ENCODE measurements at places on chromosomes 7 and 10.

GRCh38 chr10:16987206-16987621 is 142.4 kb downstream of the CUBN start:
- DNase-seq = no peak

GRCh38 chr10:64733980-64734379 is 1212.8 kb downstream of the REEP3 start:
- DNase-seq = no peak

- no peak for DNase-seq
Observed at GRCh38 chr10:89250865-89251408, 638 bp downstream of the LIPA start.

DNA sequence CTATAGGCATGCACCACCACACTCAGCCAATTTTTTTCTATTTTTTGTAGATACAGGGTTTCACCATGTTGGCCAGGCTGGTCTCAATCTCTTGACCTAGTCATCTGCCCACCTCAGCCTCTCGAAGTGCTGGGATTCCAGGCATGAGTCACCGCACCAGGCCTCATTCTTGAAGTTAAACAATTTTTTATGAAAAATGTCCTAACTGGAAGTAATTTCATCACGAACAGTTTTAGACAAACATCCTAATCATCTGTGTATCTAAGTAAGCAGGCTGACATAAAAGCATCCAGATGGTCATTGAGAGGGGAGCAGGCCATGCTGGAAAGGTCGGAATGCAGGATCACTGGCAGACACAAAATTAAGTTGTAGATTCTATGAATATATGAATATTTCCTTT is 269.1 kb downstream of the ZMYND11 start:
- no peak for DNase-seq

DNA sequence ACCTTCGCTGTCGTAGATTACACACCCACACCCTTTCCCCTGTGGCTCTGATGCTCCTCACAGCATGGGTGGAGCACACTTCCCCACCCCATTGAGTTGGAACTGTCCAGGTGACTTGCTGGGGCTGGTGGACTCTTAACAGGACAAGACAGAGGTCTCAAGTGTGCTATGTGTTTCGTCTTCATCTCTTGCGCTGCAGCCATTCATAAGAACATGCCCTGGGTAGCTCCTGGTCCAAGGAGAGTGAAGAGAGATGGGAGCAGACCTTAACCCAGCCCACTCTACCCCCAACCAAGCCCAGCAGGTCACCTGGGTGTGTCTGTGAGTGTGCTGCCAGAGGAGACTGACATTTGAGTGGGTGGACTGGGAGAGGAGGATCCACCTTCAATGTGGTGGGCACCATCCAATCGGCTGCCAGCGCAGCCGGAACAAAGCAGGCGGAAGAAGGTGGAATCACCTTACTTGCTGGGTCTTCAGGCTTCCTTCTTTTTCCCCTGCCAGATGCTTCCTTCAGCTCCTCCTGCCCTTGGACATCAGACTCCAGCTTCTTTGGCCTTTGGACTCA is 112.4 kb downstream of the HTR5A start:
- DNase-seq = no peak

All from GM18507 (cell line).